ENCODE measurements at places on chromosomes 2 and 18.
A peak's percentile ranks its signal among the peaks of the same experiment; 100 is the strongest.

GRCh38 chr2:239375278-239376061 lies 25.4 kb downstream of the HDAC4 start:
- DNase-seq = no peak

DNA sequence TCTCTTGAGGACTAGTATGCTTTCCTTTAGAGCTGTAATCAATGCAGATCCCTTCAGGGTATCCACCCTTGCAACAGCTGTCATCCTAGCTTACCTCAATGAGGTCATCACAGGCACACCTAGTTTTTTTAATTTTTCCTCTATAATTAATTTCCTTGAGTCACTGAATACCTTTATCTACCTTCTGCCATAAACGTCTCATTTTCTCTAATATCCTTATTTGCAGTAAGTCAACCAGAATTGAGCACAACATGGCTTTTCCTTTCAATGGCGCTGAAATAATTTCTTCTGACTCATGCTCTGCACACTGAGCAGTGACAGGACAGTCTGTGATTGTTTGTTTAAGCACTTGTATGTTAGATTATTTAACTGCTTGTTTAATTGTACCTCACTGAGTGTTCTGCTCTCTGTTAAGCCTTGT lies 49.4 kb downstream of the ETAA1 start:
- DNase-seq = no peak

- DNase-seq = no peak
Measured at GRCh38 chr2:33810046-33810835, 211.1 kb upstream of the FAM98A start.

GRCh38 chr18:23585007-23585871 lies 1.1 kb downstream of the NPC1 start:
- peak; percentile 16 for DNase-seq

GRCh38 chr18:3358310-3358709 lies 91.7 kb upstream of the TGIF1 start:
- DNase-seq = no peak

DNA sequence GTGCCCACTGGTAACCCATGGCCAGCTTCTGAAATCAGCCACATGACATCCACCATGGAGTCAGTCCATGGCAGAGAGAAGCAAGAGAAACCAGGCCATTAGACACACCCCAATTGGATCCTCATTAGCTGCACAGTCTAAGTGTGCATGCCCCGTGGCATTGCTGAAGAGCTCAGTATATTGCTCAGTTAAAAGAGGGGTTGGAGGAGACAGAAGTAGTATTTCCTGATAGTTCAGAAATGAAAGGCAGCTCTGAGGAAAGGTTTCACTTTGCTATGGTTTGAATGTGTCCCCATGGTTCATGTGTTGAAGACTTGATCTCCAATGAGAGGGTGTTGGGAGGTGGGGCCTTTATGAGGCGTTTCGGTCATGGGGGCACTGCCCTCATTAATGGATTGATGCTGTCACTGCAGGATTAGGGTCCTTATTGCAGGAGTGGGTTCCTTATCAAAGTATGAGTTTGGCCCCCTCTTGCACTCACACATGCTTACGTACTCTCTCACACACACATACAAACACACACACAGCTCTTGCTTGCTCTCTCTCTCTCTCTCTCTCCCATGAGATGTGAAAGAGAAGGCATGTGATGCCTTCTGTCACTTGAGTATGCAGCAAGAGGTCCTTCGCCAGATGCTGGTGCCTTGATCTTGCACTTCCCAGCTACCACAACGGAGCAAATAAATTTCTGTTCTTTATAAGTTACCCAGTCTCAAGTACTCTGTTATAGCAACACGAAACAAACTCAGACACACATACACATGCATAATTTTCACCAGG lies 58.0 kb downstream of the TMEM163 start:
- no peak for DNase-seq

DNA sequence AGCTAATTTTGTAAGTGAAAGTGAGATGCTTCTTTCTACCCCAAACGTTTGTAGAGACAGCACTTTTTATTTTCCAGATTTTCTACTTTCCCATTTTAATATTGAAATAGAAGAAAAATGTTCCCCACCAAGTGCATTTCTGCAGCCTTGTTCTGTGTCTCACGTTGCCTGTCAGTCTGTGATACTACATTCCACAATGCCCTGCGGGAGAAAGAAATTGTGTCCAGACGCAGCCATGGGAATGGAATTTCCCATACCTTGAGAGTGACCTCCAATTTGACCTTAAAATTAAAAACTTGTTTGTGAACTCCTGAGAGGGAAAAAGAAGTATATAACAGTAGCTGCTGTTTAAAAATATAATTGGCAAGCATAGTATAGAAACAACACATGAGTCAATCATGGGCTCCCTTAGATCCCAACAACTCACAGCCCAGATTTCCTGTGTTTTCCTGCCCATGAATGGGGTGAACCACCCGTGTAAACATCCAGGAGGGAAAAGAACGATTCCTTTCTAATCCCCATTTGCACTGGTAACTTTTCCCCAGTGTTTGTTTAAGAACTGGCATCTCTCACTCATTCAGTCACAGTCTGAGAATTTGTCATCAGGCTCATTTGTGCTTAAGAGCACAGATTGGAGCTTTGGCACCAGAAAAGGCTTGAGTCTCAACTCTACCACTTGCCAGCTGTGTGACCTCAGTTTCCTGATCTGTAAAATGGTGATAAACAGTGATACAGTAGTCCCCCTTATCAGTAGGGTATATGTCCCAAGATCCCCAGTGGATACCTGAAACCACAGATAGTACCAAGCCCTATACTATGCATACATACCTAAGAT lies 166.1 kb upstream of the ZNF521 start:
- DNase-seq = no peak

- DNase-seq = no peak
Measured at GRCh38 chr2:60071490-60071831, 482.0 kb downstream of the BCL11A start.
